Activated CD4-positive, alpha-beta T cell treated with anti-CD3 and anti-CD28 coated beads, Interleukin-2, amount 10 ng/mL, durations not matched to agents 7 days and 5 days (primary cell): ENCODE measurements at places on chromosomes 7 and 10. TPM values are rescaled to one million over a fixed set of nuclear protein-coding genes. Genes with fewer than 3 reads are reported as not detected.

CAV2 gene
- total RNA-seq, result not detected

GRCh38 chr10:22434521-22434920 lies 89.2 kb downstream of the SPAG6 start:
- H3K4me1 ChIP-seq, result peaks cover 33% of the 10 kb centered on the region
- H3K27ac ChIP-seq, result no peak overlapping the region
- peaks cover 3% of the 10 kb centered on the region for H3K36me3 ChIP-seq
- no peak overlapping the region for H3K4me3 ChIP-seq
- H3K27me3 ChIP-seq, result peaks cover 11% of the 10 kb centered on the region

TMEM213 gene
- not detected for total RNA-seq

PAX4 gene
- total RNA-seq, result not detected

- DNase-seq, result no peak
- H3K4me3 ChIP-seq, result no peak overlapping the region
- H3K4me1 ChIP-seq, result no peaks in the 10 kb centered on the region
- no peaks in the 10 kb centered on the region for H3K36me3 ChIP-seq
- peaks cover 7% of the 10 kb centered on the region for H3K27me3 ChIP-seq
These were observed 102.4 kb downstream of the PTPN20 start for GRCh38 chr10:47013507-47014154.

DNA sequence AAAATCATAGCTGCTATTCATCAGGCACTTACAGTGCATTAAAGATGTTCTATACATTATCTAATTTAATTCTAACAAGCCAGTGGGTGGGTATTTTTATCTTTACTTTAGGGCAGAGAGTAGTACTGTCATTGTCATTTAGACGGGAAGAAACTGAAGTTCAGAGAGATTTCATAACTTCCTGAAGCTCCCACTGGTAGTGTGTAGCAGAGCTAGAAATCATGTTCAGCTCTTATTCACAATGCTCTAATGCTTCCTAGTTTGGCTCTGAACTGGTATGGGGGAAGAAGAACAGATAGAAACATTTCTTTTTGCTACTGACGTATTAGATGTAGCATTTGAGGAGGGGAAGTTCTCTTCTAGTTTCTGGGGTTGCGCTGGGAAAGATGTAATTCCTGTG lies 116.7 kb downstream of the CYP26A1 start:
- H3K36me3 ChIP-seq, result no peaks in the 10 kb centered on the region
- H3K27ac ChIP-seq, result no peak overlapping the region
- H3K4me3 ChIP-seq, result no peak overlapping the region
- DNase-seq, result no peak
- H3K27me3 ChIP-seq, result peaks cover 2% of the 10 kb centered on the region

DNA sequence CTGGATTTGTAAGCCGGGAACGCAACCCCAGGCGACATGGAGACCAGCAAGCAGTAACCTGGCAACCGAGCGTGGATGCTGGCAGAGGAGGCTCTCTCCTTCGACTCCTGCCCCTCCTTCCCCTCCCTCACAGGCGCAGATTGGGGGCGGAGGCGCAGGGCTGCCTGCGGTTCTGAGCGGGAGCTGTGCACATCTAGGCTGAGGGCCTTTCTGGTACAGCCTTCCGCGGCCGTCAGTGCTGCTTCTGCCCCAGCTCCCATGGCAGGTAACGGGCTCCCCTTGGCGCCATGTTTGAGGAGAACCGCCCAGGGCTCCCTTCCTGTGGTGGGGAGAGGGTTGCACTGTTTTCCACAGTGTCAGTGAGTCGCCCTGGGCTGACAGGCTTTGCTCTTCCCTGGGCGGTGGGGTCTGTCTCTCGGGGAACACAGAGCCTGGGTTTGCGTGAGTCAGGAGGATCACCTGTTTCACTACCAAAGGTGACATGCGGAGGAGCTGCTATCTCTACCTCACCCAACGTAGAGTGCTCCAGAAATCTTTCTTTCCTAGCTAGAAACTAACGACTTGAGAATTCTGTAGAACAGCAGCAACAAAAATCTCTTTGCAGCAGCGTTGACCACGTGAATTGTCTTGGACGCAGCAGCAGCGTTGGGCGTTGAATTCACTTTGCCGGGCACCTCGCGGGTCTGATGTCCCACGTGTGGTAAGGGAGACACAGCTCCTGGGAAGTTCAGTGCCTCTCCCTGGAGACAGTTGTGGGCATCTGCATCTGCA lies 154.8 kb upstream of the COBL start:
- H3K4me1 ChIP-seq, result peaks cover 24% of the 10 kb centered on the region
- no peak overlapping the region for H3K27ac ChIP-seq
- no peak for DNase-seq
- peaks cover 16% of the 10 kb centered on the region for H3K27me3 ChIP-seq
- no peaks in the 10 kb centered on the region for H3K36me3 ChIP-seq

- no peak overlapping the region for H3K27ac ChIP-seq
- H3K4me1 ChIP-seq, result peaks cover 27% of the 10 kb centered on the region
- H3K27me3 ChIP-seq, result no peaks in the 10 kb centered on the region
These were observed 187.8 kb downstream of the MAD1L1 start for GRCh38 chr7:2044883-2045471.

- no peaks in the 10 kb centered on the region for H3K27me3 ChIP-seq
- no peaks in the 10 kb centered on the region for H3K36me3 ChIP-seq
- no peak overlapping the region for H3K27ac ChIP-seq
- DNase-seq, result no peak
- no peak overlapping the region for H3K4me3 ChIP-seq
These were observed 48.7 kb downstream of the KAT6B start for GRCh38 chr10:74875068-74875467.

DNA sequence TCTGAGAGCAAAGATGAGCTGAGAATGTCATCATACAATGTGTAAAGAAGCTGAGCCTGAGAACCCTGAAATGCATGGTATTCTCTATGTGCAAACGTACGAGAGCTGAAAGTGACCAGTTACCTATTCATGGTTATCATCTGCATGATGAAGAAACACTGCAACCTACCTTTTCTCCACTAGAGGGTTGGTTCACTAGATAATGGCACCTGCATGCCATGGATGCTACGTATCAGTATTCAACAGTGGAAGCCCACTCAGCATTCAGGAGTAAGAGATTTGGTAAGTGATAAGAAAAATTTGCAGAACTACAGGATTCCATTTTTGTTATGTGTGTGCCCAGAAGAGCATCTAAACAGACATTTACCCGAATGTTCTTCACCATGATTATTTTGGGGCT lies 145.4 kb downstream of the PTPRN2 start:
- H3K4me3 ChIP-seq, result no peak overlapping the region
- no peak for DNase-seq
- no peak overlapping the region for H3K27ac ChIP-seq
- no peaks in the 10 kb centered on the region for H3K36me3 ChIP-seq

- no peak overlapping the region for H3K4me3 ChIP-seq
- H3K36me3 ChIP-seq, result no peaks in the 10 kb centered on the region
- H3K27me3 ChIP-seq, result no peaks in the 10 kb centered on the region
- no peaks in the 10 kb centered on the region for H3K4me1 ChIP-seq
- DNase-seq, result no peak
These were observed 622.5 kb downstream of the PARD3 start for GRCh38 chr10:34192646-34193045.

NXPH1 gene
- total RNA-seq, result not detected

- peaks cover 3% of the 10 kb centered on the region for H3K27me3 ChIP-seq
- H3K4me1 ChIP-seq, result no peaks in the 10 kb centered on the region
- H3K4me3 ChIP-seq, result no peak overlapping the region
- H3K36me3 ChIP-seq, result no peaks in the 10 kb centered on the region
- no peak for DNase-seq
These were observed 134.3 kb downstream of the ZMYND11 start for GRCh38 chr10:269440-270074.

- H3K27me3 ChIP-seq, result no peaks in the 10 kb centered on the region
- no peaks in the 10 kb centered on the region for H3K4me1 ChIP-seq
- H3K36me3 ChIP-seq, result no peaks in the 10 kb centered on the region
- no peak overlapping the region for H3K27ac ChIP-seq
These were observed 121.1 kb upstream of the PDE1C start for GRCh38 chr7:32191305-32191704.

DGKI gene
- 0.25 TPM for total RNA-seq

DNA sequence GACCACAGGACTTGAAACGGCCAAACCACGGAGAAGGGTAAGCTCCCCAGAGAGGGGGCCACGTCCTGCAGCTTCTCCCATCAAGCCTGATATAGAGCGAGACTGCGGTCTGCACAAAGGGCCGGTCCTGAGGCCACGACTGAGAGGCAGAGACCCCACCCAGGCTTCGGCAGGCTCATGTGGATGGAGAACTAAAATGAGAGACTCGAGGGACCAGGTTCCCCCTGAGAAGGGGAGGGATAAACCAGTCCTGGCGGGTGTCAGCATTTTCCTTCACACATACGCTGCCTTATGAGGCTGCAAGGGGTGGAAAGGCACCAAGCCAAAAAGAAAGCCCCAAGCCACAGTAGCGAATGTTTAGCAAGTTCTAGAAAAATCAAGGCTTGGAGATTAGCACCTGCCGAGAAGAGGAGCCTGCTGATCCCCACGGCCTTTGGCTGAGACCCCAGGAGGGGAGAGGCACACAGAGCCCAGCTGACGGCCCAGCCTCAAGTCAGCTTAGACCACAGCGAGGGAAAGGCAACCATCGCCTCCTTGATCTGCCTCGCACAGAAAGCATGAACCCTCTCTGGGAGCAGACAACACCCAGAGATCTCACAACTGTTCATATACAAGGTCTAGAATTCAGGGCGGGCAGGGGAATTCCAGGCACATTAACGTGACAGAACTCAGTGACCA lies 92.6 kb upstream of the RNF32 start:
- H3K36me3 ChIP-seq, result no peaks in the 10 kb centered on the region
- no peak for DNase-seq
- no peaks in the 10 kb centered on the region for H3K4me1 ChIP-seq
- peaks cover 13% of the 10 kb centered on the region for H3K27me3 ChIP-seq
- no peak overlapping the region for H3K27ac ChIP-seq
- H3K4me3 ChIP-seq, result no peak overlapping the region
